ENCODE measurements at places on chromosomes 3 and 15.

DNA sequence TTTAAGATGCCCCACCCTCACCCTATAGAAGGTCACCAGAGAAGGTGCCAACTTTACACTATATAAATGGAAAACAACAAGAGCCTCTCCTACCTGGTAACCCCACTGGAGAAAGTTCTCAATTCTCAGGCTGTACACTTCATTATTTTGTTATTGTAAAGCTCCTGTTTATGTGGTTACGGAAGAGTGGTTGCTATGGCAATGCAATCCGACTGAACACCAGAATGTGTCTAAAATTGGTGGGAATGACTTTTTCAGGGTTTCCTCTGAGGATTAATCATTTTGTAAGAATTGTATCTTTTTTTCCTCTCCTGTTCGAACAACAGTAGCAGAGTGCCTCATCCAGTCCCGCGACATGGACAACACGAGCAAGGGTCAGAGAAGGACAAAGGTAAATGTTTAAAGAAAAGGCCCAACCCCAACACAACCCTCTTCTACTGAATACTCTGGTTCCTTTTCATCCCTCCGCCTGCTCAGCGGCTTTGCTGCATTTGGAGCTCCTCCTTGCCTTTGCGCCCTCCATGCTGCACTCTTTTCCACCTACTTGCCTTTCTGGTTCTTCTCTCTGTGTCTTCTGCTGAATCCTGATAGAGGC is 45.3 kb downstream of the DGKG start:
- DNase-seq = no peak

DNA sequence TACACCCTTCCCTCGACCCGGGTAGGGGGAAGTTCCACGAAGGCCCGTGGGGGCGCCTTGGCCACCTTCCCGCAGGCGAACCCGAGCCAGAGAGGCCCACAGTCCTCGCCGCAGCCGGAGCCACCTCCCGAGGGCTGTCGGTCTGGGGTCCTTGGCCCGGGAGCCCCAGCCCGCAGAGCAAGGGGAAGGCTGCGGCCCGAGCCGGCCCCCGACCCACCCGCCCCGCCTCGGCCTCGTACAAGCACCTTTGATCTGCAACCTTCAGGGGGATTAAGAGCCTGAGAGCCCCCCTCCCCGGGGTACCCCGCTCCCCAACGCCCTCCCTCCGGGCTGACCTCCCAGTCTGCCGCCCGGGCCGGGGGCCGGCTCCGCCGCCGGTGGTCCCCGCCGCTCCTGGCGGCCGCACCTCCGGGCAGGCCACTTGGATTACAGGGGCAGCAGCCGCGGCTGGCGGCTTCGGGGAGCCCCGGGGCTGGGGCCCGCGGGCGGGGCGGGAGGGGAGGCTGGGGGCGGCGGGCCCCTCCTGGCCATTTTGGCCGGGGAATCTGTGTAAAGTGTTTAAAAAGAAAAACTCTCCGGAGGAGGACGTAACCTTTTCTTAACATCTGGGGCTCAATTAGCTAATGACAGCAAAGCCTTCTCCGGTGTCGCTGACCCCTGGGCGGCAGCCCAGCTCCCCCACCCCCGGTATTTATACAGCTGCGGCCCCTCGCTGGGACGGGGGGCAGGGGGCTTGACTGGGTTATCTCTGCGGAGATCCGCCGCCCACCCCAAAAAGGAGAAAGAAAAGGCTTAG is 40.2 kb downstream of the EPHB3 start:
- no peak for DNase-seq

DNA sequence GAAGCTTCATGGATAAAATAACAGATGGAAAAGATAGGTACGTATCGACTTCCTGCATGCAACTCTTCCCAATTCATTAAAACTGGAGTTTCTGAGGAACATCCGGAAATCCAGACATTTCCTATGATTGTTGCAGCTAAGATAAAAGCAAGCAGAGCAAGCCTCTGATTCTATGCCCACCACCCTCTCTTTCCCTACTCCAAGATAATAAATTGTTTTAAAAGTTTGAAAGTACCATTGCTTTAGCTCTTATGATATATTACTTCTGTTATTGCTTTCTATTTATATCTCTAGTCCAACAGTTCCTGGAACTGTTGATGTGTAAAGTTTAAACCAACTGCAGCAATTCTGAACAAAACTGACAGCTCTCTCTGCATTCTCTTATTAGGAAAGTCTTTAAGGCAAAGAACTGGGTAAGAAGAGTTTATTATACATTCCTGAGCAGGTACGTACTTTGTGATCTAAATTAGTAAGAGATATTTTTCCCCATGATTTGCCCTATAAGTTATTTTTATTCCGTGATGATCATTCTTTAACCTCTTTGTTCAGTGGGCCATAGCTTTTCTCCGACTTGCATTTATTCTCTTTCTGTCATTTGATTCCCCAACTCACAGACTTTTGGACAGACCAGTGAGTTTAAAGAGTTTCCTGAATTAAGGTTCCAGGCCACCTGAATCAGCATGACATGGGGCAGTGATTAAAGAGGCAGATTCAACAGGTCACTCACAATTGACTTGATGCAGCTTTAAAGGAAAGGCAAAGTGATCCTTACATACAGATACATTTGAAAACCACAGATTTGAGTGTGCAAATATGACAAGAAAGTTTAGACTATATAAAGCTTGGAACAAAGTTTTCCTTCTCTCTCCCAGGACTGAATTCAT is 94.2 kb upstream of the THRB start:
- DNase-seq = no peak

GRCh38 chr3:31241533-31241932 is 291.2 kb upstream of the STT3B start:
- no peak for DNase-seq

DNA sequence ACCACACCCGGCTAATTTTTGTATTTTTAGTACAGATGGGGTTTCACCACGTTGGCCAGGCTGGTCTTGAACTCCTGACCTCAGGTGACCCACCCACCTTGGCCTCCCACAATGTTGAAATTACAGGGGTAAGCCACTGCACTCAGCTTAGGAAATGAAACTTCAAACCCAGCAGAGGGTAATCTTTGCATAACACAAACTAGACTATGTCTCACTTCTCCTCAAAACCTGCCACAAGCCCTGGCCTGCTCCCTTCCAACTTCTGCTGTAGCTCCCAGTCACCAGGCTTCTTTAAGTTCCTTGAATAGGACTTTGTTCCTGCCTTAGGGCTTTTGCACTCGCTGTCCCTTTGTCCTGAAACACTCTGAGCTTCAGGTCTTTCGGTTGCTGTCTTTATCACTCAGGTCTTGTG is 39.2 kb upstream of the SEMA4B start:
- DNase-seq = no peak

DNA sequence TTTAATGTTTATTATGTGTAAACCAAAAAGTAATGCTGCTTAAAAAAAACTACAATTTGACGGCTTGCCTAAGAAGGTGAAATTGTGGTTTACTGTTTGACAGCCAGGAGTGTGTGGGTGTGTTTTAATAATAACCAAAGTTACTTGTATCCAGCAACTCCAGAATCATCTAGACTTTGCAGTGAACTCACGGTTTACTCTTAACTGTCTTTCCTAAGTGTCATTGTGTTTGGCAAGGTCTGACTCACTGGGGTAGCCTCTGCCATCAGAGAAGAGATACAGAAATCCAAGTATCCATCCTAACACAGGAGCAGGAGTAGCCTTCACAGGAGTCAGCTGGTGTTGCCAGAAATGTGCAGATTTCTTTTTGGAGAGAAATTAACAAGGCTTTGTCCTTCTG is 151.1 kb downstream of the CTNNB1 start:
- DNase-seq = no peak

- no peak for DNase-seq
Measured at GRCh38 chr3:73449774-73450173, 175.0 kb downstream of the PDZRN3 start.

GRCh38 chr3:31092748-31093589 is 198.5 kb upstream of the GADL1 start:
- DNase-seq = no peak

GRCh38 chr3:39327053-39327745 is 2.3 kb upstream of the CCR8 start:
- no peak for DNase-seq

GRCh38 chr3:119157971-119158370 is 12.0 kb downstream of the TEX55 start:
- DNase-seq = no peak

All from stimulated activated CD8-positive, alpha-beta memory T cell treated with anti-CD3 and anti-CD28 coated beads, Interleukin-2, amount 100 ng/mL, for 1 hour (primary cell).